ENCODE measurements at places on chromosomes 4 and X.

GRCh38 chrX:154809939-154810665, 4.8 kb upstream of the MPP1 start:
- no peak for DNase-seq

DNA sequence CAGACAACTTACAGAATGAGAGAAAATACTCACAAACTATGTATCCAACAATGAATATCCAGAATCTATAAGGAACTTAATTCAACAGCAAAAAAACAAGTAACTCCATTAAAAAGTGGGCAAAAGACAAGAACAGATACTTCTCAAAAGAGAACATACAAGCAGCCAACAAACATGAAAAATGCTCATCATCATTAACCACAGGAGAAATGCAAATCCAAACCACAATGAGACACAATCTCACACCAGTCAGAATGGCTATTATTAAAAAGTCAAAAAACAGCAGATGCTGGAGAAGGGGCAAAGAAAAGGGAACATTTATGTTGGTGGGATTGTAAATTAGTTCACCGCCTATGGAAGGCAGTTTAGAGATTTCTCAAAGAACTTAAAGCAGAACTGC, 150.3 kb downstream of the FGF16 start:
- DNase-seq: no peak

DNA sequence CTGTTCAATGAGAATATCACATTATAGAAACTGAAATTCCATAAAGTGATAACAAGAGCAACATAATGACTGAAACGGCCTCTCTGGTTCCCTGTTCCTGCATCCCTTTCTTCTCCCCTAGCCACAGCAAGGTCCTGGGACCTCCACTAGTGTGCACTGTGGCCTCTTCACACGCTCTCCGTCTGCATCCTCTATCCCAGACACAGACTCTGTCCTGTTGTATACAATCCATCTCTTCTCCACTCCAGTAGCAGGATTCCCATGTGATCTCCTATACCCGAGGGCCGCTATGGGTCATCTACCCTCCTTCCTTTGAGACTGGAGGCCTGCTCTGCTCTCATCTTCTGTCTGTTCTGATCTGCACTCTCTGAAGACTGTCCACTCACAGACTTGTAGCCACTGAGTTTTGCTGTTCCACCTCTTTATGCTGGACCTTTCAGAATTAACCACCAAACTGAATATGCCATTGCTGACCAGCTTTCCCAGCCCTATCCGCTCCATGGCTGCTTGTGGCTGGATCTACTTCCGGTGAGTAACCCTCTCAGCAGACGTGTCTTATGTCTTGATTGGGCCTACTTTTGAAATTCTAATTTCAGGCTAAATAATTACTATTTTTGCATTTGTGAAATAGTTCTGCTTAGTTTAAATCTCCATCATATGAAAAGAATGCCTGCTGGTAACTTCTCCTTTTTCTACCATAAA, 105.1 kb upstream of the NAP1L5 start:
- no peak for DNase-seq

DNA sequence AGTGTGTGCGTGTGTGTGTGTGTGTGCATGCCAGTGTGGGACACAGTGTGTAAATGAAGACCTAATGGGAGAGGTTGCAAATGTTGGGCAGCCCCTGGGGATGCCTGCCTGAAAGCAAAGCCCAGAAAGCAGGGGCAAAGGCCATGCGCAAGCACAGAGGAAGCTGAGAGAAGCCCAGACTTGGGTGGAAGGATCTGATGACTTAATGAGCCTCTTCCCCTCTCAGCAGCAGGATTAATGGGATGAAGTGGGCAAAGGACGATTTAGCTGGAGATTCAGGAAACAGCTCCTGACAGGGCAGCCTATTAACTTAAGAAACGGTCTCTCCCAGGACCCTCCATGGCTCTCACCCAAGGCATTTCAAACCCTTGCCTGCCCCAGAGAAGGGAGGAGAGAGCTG, 107.3 kb downstream of the EFNB1 start:
- DNase-seq: no peak

All from anterior cingulate cortex (tissue), 58 donors.